CD4-positive, alpha-beta T cell treated with Interleukin-21 for 1 hour (primary cell): ENCODE measurements at places on chromosomes 2 and 18.

GRCh38 chr18:48785091-48785614 is 165.6 kb downstream of the SMAD7 start:
- DNase-seq: peak; percentile 34

GRCh38 chr2:143574069-143574468 is 444.9 kb downstream of the ARHGAP15 start:
- DNase-seq: no peak

DNA sequence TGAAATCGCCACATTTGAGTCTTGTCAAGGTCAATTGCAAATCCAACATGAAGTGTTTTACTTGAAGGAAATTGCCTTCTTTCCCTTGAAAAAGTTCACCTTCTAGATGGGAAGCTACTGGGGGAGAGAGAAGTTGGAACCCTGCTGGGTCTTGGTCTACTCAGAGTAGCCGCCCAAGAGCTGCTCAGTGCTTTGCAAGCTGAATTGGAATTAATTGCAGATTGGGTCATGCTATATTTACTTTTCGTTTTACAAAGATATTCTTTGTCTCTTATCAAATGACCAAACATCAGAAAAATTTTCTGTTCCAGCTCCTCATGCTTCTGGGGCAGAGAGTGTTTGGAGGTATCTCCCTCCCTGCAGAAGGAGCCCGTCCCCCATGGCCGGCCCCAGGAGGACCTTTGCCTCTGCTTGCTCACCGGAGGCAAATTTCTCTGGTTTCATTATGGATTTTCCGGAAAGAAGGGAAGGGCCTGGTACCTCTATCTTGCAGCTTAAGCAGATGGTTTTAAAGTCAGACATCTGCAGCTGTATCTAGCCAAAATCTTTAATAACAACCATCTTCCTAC is 289.7 kb downstream of the MYT1L start:
- no peak for DNase-seq

DNA sequence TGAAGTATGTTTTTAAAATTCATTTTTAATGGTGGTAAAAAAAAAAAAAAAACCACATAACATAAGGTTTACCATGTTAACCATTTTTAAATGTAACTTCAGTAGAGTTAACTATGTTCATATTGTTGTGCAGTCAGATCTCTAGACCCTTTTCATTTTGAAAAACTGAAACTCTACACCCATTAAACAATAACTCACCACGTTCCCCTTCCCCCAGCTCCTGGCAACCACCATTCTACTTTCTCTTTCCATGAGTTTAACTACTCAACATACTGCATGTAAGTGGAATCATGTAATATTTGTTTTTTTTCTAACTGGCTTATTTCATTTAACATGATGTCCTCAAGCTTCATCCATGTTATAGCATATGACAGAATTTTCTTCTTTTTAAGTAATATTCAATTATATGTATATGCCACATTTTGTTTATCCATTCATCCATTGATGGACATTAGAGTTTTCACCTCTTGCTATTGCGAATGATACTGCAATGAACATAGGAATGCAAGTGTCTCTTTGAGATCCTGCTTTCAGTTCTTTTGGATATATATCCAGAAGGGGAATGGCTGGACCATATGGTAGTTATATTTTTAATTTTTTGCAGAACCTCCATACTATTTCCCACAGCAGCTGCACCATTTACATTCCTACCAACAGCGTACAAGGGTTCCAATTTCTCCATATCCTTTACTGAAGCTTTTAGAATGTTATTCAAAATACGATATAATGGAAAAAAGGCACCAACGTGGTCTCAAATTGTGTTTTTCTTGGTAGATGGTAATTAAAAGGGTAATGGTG is 91.0 kb downstream of the SPTBN1 start:
- no peak for DNase-seq

GRCh38 chr18:52237551-52237950 is 102.4 kb upstream of the DCC start:
- DNase-seq: no peak

- DNase-seq: no peak
Observed at GRCh38 chr18:48345596-48345995, 63.6 kb downstream of the ZBTB7C start.

DNA sequence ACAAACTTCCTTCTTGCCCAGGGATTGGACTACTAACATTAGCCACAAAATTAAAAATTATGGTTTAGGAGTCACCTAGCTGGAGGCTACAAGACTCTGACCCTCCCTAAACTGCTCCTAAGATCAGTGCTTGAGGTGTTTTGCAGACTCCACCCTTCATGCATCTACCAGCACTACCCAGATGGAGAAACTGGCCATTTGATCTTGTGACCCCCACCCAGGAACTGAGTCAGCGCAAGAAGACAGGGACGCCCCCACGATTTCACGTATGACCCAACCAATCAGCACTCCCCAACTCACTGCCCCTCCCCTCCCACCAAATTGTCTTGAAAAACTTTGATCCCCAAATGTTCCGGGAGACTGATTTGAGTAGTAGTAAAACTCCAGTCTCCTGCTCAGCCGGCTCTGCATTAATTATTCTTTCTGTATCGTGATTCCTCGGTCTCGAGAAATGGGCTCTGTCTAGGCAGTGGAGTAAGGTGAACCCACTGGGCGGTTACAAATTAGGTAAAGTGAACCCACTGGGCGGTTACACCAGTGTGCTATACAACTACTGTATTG is 40.1 kb upstream of the CCDC88A start:
- no peak for DNase-seq

- no peak for DNase-seq
Observed at GRCh38 chr2:30325600-30326328, 94.4 kb downstream of the LBH start.

DNA sequence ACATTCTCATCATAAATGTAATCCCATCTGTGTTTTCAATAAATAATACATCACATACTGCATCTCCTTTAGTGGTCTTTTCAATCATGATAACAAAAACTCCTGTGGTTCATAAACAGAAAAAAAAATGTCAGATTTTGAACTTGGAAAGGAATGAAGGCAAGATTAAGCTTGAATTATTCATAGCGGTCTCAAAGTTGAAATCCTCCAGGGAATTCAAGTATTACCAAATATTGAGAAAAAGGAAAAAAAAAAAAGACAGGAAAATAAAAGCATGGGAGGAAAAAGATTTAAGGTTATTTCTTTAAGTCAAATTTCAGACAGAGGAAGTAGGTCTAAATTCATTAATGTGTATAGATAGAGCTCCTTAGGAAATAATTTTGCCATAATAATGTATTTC is 92.1 kb downstream of the COLEC12 start:
- DNase-seq: no peak

- DNase-seq: no peak
Observed at GRCh38 chr2:25341011-25341727, 556 bp downstream of the DNMT3A start.

DNA sequence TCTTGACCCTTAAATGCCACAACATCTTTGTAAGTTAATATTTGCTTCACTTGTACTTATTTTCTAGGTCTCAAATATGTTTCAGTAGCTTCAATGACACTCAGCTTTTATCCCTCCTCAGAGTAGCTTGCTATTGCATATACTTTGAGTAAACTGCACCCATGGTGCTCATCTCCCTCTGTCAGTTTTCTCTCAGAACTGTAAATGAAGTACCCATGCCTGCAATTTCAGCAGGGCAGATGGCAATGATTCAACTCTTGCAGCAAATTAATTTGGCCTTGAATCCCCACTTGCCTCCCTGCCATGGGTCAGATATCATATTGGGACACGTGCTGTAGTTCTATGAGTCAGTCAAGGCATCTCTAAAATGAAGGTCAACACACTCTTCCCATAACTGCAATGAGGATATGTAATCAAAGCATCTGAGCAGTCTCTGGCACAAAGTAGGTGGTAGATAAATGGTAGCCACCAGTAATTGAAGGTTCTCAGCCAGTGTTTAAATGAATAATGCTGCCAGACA is 225.8 kb downstream of the PIEZO2 start:
- DNase-seq: no peak

GRCh38 chr2:34670482-34670881 is 1071.4 kb upstream of the FAM98A start:
- no peak for DNase-seq

DNA sequence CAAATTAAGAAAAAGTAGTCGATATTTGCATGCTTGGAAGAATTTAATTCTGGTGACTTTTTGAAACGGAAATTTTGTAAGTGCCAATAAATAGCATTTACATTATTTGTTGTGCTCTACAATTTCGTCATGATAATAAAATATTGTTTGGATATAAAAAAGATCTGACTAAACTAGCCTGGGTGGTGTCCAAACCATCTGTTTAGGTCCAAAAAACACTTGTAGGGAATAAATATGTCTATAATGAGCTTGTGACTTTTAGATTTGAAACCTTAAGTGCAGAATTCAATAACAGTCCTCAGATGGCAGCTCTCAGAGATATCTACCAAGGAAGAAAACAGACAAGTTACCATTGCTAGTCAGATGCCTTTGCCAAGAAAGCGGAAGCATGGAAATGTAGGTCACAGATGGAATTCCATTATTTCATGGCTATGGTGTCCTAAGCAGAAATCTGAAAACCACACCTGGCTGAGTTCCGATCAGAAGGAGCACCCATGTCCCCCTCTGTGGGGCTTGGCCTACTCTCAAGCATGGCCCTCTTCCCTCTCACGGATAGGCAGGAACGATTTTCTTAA is 731.1 kb downstream of the RNF144A start:
- no peak for DNase-seq

- no peak for DNase-seq
Observed at GRCh38 chr2:166373105-166373504, 2.6 kb downstream of the SCN9A start.

DNA sequence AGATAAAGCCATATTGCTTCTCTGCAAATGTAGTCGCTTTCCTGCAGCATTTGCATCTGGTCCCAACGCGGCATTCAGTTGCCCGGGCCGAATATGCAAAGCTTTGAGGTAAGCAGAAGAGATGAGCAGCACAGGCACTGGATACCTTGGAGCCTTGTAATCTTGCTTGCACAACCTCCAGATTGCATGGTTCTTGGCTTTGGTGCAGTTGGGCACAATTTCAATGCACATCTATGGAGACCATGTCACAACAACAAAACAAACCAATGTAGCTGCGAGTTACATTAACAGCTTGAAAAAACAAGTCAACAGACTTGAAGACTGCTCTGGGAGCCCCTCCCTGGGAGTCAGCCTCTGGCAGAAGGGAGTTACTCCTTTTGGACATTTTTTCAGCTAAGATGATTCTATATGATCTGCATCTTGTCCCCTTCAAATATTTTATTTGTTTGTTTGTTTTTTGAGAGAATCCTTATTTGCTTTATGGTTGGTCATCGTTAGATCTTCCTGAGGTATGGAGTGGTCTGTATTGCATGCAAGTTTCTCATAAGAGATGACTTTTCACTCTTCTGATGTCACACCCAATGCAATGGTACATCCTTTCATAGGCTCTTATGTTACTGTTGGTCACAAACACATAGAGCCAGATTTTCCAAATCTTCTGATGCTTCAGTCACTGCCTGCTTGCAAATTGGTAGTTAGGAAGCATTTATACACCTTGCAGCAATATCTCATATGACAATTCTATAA is 113.5 kb downstream of the EFEMP1 start:
- no peak for DNase-seq

DNA sequence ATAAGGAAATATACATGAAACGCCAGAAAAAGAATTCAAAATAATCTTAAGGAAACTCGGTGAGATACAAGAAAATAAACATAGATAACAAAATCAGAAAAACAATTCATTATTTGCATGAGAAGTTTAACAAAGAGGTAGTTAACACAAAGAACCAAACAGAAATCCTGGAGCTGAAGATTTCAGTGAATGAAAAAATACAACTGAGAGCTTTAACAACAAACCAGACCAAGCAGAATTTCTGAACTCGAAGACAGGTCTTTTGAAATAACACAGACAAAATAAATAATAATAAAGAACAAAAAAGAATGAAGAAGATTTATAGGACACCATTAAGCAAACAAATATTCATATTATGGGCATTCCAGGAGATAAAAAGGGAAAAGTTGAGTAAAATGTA is 204.7 kb downstream of the ATAD2B start:
- no peak for DNase-seq

- DNase-seq: no peak
Observed at GRCh38 chr2:164015328-164016123, 279.7 kb upstream of the FIGN start.

DNA sequence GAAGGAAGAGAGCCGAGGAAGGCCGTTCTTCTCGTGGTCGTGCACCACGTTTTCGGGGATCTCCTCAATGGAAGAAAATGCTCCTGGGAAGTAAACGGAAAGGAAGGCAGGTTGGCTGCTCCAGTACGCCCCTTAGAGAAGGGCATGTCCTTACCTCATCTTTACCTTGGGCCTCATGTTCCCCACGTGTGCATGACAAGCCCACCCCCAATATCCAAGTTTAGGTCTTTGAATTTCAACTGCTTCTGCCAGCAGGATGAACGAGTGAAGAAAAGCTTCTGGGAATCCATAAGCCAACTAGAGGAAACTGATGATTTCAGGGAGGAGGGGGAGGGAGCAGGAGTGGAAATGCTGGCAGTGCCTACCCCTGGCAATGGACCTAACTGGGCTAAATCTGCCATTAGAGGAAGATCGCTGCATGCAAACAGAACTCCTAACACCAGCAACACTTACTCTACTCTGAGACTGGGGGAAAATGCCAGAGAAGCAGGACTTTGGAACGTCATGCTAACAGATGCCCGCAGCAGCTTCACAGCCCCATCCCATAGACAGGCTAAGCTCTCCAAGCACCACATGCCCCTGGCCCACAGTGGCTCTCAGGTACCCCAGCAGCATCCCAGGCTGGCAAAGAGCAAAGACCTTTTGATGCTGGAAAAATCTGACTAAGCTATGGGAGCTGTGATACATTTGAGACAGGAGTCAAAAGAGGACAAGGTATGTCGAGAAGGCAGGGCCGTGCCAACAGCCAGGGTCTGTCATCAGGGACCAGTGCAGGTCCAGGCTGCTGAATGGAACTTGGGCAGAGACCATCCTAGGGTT is 21.7 kb downstream of the CHST10 start:
- no peak for DNase-seq

- DNase-seq: peak; percentile 50
Observed at GRCh38 chr2:199739413-199740110, 111.4 kb downstream of the FTCDNL1 start.

DNA sequence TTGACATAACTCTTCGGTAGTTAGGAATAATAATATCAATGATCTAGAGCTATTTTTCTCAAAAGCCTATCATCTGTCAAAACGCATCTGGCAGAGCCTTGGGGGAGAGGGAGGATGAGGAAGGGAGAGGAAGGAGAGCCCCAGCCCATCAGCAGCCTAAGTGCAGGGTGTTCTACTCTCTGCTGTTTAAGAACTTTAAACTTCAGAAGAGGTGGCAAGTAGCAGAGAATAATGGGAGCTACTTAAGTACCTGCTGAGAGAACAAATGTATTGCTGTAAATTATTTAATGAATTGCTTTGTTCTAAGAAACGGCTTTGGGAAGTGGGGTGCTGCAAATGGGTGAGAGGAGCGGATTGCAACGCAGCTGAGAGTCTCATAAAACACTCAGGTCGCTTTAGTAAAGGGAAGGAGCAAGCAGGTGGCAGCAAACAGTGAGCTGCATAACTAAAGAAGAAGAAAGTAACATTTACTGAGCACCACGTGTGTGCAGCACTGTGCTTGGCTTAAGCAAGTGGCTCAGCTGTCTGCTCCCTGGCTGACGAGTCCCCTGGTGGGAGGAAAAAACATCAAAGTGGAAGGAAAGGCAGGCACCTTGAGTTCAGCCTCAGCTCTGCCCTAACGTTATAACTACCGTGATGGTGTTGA is 26.3 kb upstream of the SH3RF3 start:
- DNase-seq: peak; percentile 2

GRCh38 chr2:44940049-44940494 is 1.4 kb upstream of the SIX3 start:
- no peak for DNase-seq
